Suppressor macrophage treated with lipopolysaccharide for 1 hour (primary cell): ENCODE measurements at places on chromosomes 1 and 21.

DNA sequence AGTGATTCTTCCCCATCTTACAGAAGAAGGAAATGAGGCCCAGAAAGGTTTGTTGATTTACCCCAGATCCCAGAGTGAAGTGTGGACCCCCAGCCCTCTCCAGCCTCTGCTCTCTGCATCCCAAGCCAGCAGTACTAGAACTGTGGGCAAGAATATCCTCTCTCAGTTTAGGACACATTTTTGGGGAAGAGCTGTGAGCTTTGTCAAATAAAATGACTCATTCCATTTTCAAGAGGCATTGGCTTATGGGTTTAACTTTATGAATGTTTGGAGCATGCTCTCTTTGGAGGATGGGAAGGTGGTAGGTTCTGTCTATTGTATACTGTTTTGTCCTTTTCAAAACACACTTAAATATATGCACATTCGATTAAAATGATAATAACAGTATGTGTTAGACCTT, 70.6 kb upstream of the CNTN2 start:
- peak; percentile 22 for DNase-seq

- no peak for DNase-seq
Observed at GRCh38 chr1:115166531-115167091, 77.3 kb upstream of the TSPAN2 start.

DNA sequence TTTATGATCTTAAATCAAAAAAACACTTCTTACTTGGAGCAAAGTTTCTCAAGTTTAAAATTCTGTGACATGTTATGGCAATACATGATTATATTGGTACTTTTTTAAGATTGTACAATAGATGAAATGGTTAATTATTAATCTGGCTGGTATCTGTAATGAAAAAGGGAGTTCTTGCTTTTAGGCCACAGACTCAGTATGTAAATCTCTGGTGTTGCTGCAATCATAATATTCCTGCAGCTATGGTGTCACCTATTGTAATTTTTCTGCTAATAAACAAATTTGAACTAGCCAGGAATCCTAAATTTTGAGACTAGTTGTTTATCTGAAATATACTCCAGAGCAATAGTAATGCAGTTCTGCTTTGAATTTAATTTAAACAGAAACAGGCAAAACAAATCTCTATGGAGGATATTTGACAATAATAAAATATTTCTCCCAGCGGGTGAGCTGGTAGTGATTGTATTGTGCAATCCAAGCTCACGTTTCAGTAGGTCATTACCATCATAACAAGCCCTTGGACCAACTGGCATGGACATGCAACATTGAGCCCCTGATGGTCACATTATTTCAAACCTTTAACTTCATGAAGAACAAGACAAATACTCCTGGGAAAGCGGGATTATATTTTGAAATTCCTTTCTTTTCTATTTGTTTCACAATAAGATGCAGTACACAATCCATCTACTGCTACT, 77.2 kb upstream of the USH2A start:
- DNase-seq: no peak

DNA sequence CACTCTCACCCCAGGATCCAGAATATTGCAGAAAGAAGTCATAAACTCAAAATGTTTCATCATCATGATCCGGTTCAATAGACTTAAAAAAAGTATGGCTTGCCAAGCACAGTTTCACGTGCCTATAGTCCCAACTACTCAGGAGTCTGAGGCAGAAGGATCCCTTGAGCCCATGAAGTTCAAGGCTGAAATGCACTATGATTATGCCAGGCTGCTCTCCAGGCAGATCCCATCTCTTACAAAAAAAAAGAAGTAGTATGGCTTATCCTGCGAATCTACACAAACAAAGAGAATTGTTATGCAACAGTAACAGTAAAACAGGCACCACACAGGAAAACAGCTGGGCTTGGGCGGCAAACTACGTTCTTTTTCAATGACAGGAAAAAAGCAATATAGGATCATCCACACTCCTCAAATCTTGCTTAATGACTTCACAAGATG, 76.2 kb downstream of the EIF4G3 start:
- DNase-seq: peak; percentile 60

- DNase-seq: no peak
Observed at GRCh38 chr1:116147114-116147510, 35.9 kb downstream of the MAB21L3 start.

DNA sequence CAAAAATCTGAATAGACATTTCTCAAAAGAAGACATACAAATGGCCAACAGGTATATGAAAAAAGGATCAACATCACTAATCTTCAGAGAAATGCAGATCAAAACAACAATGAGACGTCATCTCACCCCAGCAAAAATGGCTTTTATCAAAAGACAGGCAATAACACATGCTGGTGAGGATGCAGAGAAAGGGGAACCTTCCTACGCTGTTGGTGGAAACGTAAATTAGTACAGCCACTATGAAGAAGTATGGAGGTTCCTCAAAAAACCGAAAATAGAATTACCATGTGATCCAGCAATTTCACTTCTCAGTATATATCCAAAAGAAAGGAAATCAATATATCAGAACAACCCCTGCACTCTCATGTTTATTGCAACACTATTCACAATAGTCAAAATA, 65.1 kb upstream of the ATP1B1 start:
- peak; percentile 88 for DNase-seq

- DNase-seq: no peak
Observed at GRCh38 chr1:117683571-117684285, 77.9 kb downstream of the TENT5C start.

- DNase-seq: peak; percentile 86
Observed at GRCh38 chr1:58434607-58435006, 111.9 kb downstream of the OMA1 start.

DNA sequence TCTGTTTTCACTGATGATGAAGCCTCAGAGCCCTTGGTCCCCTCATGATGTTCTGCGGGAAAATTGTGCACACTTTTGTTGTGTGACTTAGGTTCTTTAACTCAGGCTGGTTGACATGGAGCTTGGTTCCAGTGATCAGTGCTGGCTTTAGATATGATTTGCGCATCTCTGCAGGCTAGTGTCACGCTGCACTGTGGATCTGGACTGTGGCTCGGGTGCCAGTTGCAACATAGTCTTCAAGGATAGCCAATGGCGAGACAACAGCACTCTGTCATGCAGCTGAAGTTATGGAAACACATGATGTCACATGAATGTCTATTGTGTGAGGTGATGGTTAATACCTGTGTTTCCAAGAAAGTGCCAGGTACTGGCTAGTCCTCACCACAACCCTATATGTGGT, 56.7 kb downstream of the DDR2 start:
- no peak for DNase-seq
